Inflammatory macrophage (primary cell): ENCODE measurements at places on chromosomes 6 and 20.
A peak's percentile ranks its signal among the peaks of the same experiment; 100 is the strongest.

DNA sequence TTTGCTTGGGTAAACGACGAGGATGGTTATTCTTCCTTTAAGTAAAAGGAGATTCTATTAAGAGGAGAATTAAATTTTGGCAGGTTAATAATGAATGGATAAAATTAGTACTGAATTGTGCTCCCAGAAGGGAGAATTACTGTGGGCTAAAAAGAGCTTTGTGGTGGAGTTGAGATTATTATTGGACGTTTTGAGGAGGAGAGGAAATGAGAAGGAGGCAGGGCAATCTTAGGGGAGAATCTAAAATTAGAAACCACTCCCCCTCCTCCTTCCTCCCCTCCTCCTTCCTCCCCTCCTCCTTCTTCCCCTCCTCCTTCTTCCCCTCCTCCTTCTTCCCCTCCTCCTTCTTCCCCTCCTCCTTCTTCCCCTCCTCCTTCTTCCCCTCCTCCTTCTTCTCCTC is 331.8 kb downstream of the PRL start:
- DNase-seq, result no peak

GRCh38 chr20:32438331-32438858 is 80.3 kb downstream of the ASXL1 start:
- DNase-seq, result no peak

DNA sequence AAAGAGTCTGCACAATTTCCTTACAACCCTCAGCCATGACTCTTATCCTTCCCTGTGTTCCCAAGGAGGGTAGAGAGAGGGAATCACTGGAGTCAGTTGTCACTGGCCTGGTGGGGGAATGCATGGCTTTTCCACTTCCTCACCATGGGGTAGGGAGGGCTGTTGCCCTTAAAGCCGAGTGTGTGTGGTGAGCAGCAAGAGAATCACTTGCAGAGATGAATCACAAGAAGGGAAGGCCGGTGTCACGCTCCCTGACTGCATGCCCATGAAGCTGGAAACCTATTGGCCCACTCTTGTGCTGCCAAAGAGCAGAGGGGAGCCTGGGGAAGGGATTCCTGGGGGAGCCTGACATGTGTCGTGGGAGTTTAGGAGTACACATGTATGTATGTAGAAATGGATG is 18.1 kb upstream of the BMP6 start:
- DNase-seq, result no peak

GRCh38 chr6:14316651-14317386 is 199.2 kb downstream of the CD83 start:
- no peak for DNase-seq

DNA sequence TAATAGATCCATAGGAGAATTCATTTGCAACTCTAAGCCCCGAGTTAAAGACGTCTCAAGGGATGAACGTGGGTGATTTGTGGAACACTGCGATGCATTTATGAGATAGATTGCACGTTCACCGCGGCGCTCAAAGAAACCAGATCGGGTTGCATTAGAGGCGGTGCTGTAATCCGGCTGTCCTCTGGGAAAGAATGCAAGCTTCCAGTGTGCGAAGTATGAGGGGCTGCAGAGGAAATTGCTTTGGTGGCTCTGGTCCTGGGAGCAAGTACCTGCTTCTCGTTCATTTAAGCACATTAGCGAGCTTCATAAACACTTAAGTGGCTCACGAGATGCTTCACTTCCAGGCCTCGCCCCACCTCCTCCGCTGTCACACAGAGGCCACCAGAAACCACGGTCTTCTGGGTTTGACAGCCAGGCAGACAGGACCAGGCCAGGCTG is 182.3 kb downstream of the CDH4 start:
- no peak for DNase-seq

GRCh38 chr6:107079429-107079828 is 35.9 kb downstream of the BEND3 start:
- no peak for DNase-seq

DNA sequence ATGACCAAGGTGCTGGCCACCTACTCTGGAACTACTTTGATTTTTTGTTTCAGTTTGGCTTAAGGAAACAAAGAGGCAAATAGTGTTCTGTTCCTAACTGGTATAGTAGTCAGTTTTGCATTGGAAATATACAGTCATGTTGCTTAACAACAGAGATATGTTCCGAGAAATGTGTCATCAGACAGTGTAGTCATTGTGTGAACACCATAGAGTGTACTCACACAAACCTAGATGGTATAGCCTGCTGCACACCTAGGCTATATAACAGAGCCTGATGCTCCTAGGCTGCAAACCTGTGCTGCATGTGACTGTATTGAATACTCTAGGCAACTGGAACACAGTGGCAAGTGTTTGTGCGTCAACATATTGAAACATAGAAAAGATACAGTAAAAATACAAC is 80.4 kb downstream of the ARID1B start:
- DNase-seq, result peak; percentile 20

GRCh38 chr6:70270287-70271005 is 32.4 kb downstream of the COL9A1 start:
- DNase-seq, result no peak

- no peak for DNase-seq
Observed at GRCh38 chr20:5989539-5989938, 39.1 kb downstream of the MCM8 start.

DNA sequence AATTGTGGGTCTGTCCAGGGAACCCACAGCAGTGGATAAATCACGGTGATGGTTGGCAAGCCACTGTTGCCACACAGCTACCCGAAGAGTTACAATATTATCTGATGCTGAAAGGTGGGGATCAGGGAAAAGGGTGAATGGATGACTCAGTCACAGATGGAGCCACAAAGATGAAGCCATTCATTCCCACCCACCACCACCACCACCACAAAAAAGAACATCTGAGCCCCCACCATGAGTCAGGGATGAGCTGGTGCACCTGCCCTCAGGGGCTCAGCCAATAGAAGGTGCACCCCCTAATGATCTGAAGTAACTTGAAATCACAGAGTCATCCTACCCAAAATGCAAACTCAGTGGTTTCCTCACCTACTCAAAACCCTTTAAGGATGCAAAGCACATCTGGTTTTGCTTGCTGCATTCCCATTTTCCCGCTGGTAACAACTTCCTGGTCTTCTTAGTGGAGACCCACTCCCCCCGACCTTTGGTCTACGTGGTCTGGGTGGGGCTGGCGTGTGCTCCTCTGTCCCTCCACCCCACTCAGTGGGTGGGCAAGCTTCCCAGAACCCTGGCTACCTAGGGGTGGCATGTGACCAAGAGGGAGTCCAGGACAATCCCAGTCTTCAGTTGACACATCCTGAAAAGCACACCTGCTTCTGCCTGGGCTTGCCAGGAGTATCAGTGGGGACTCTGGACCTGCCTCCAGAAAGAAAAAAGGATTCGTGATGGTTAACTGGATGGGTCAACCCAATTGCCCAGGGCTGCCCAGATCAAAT is 125.5 kb downstream of the ANKRD60 start:
- DNase-seq, result no peak
